ENCODE measurements at places on chromosomes 3 and 15.

DNA sequence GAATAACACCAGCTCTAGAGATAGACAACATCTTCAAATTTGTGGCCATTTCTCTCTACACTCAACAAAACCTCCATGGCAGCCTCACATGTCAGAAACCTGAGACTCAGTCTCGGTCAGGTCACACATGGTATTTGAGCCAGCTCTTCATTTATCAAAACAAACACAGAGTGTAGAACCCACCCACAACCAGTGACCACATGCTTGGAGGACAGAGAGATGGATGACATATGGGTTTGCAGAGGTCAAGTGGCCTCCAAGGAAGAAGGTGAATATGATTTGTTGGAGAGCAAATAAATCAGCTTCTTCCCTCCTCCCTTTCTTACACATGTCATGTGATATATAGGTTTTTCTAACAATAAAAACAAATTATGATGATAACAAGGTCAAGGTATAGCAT, 278.1 kb upstream of the LRTM1 start:
- DNase-seq, result no peak

GRCh38 chr15:88133795-88134194, 122.7 kb downstream of the NTRK3 start:
- no peak for DNase-seq

- DNase-seq, result no peak
Observed at GRCh38 chr3:157069846-157070677, 89.9 kb downstream of the CCNL1 start.

DNA sequence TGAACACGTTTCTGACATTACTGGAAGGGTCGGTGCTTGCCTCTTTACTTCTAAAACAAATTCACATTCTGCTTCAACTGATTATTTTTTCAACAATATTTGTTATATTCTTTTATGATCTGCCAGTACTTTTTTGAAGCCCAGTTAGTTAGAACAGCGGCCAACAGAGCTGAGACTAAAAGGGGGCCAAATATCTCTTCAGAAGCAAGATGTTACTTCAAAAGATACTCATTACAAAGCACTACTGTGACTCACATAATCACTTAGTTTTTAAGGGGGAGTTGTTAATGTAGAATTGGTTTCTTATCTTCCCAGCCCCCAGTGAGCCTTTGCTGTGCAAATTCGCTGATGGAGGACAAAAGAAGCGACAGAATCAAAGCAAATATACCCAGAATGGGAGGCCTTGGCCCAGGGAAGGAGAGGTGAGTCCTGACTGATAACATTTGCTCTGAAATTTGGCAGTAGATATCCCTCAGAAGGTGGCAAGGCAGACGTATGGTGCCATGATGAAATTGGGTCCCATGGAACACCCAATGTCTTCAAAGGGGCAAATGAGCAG, 587.8 kb downstream of the RBMS3 start:
- no peak for DNase-seq

- no peak for DNase-seq
Observed at GRCh38 chr3:82942041-82942440, 1180.6 kb upstream of the GBE1 start.

DNA sequence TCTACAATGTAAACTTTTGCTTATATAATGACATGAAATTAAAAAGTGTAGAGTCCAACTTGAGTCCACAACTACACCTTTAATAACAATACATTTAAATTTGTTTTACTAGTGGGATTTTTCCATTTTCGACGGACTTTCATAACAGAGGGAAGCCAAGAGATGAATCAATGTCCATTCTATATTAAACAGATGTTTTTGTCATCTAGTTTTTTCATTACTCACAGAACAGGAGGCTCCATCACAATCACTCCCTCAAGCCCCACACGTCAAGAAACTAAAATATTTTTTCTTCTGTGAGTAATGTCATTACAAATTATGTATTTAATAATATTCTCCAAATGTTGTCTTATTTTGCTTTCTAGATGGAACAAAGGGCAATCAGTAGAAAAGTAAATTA, 932.9 kb downstream of the ROBO1 start:
- DNase-seq, result no peak

GRCh38 chr15:44500555-44500954, 36.4 kb upstream of the EIF3J start:
- no peak for DNase-seq

DNA sequence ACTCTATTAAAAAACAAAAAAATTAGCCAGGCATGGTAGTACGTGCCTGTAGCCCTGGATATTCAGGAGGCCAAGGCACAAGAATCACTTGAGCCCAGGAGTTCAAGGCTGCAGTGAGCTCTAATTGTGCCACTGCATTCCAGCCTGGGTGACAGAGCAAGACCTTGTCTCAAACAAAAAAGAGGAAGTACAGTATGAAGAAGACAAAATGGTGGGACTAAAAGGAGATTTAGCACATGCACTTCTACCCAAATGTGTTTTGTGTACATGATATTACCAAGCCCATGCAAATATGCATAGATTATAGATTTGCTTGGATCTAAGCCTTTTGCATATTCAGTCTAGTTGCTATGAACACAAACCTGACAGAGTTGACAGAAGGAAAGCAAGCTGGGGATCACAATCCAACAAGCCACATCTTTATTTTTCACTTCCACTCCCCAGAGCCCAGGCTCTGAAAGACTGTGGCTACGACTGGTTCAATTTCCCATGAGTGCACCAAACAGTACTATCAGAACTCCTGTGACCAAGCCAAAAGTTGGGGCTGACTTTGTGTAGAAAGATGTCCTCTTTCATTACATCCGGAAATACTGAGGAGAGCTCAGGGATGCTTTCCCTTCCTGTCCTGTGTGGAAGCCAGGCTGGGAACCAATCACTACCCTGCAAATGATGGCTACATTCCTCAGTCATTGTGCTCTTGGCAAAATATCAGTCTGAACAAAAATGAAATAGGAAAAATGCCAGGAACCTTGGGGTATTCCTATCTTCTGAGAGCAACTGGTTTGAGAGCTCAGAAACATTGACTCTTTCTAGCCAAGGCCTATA, 49.4 kb downstream of the TGM4 start:
- peak; percentile 61 for DNase-seq

DNA sequence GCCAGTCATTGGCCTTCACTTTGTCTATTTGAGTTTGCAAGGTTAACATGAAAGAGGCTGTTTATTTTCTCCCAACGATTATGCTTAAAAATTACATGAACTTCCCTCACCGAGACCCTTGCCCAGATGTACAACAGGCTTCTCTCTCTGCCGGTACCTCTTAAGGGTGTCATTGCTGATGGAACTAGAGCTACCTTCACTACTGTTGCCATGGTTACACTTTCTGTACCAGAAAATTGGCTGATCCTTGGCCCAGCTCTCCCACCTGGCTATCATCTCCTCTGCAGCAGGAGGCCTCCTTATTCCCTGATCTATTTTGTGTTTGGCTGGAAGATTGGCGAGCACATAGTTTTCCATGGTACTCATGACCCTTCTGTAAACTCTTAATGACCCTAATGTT, 24.0 kb upstream of the LIPC start:
- DNase-seq, result no peak

GRCh38 chr3:100695696-100696095, 13.6 kb upstream of the TFG start:
- no peak for DNase-seq

DNA sequence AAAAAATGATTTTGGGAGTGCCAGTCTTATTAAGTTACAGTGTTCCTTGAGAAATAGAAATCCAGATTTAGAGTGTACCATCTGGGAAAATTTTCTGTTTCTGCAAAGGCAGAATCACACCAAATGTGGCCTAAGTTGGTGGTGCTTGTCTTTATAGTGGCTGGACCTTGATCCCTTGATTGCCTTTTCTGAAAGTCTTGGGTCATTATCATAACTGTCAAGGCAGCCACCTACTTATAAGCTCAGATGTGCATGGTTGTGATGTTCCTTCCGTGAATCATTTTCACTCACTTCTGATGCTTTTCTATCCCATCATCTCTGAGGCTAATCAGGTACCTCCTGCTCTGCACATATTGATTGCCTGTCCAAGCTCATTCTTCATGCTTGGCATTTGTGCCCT, 20.1 kb downstream of the CMSS1 start:
- no peak for DNase-seq

GRCh38 chr15:66942649-66943390, 122.6 kb upstream of the SMAD3 start:
- no peak for DNase-seq

DNA sequence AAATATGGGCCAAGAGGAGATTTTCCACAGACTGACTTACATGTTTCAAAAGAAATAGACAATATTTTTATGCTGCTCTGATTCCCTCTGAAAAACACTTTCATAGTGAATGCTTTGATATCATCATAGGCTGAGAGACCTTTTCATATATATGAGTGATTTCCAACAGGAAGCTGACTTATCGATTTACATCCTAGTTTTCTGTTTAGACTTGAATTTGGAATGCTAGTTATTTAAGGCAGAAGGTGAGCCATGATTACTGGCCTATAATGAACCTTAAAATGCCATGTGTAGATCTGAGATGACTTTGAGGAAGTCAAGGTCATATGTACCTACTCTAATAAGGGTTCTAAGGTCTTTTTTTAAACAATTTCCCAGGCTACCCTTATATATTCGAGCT, 1126.1 kb downstream of the ROBO1 start:
- DNase-seq, result no peak

GRCh38 chr3:32856355-32856889, 38.6 kb downstream of the TRIM71 start:
- DNase-seq, result no peak

DNA sequence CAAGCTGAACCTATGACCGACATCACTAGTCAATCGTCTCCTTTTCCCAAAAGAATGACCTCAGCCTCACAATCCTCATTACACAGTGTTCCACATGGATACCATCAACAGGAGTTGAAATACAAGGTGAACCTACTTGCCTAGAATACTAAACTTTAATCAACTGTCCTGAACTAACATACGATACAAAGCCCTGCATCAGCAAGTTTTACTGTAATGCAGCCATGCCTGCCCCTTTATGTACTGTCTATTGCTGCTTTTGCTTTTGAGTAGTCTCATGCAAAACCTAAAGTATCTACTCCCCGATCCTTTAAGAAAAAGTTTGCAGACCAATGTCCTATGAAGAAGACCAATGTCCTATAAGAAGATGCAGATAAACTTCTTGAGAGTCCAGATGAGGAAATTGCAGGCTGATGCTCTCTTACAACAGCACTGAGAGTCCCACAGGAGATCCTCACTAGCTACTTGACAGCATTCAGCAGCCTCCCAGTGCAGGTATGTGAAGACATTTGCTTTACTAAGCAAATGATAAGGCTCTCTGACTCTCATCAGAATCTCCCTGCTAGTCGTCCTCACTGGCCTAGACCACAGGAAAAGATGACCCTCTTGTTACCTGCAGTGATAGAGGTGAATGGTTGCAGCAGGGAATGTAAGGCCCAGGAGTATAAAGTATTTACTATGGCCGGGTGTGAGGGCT, 23.6 kb downstream of the SUCLG2 start:
- no peak for DNase-seq

DNA sequence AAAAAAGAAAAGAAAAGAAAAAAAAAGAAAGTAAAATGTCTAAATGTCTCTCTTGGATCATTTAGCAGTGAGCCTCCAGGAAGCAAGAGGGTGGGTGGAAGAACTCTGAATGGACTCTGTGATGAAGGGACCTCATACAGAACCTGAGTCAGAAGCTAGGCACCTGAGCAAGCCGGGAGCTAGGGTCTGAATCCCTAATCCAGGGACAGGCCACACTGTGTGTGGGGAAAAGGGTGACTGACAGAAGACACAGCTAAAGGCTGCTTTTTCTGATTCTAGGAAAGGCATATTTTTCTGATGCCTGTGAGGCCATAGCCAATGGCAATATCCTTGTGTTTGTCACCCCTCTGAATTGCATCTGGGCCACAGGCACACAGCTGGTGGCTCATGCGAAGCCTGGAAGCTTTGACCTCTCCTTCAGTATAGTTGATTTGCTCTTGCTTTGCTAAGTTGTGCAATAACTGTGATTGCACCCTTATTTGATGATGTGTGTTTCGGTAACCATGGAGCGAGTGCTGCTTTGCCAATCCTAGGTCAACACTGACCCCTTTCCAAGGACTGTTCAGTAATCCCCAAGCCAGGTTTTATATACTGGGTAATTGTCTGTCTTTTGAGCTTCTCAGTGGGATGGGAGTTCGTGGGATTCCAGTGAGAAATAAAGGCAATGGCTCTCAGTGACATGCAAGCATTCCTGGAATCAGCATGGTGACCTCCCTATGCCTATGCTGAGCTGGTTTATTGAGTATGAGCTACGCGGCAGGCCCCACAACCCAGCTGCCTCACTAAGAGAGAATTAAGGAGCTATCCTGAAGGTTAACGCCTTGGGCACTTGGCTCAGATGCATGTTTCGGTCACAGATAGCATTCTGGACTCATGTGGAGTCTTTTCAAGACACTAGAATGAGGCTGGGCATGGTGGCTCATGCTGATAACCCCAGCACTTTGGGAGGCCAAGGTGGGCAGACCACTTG, 49.0 kb upstream of the OSBPL11 start:
- no peak for DNase-seq

DNA sequence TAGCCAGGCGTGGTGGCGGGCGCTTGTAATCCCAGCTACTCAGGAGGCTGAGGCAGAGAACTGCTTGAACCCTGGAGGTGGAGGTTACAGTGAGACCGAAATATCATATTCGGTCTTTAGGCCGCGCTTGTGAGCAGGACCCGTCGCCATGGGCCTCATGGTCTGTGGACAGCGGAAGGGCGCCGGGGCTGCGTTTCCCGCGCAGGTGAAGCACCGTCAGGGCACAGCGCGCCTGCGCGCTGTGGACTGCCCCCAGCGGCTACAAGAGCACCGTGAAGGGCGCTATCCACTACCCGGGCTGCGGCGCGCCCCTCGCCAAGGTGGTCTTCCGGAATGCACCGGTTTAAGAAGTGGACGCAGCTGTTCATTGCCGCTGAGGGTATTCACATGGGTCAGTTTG, 482.0 kb upstream of the NAALADL2 start:
- no peak for DNase-seq

DNA sequence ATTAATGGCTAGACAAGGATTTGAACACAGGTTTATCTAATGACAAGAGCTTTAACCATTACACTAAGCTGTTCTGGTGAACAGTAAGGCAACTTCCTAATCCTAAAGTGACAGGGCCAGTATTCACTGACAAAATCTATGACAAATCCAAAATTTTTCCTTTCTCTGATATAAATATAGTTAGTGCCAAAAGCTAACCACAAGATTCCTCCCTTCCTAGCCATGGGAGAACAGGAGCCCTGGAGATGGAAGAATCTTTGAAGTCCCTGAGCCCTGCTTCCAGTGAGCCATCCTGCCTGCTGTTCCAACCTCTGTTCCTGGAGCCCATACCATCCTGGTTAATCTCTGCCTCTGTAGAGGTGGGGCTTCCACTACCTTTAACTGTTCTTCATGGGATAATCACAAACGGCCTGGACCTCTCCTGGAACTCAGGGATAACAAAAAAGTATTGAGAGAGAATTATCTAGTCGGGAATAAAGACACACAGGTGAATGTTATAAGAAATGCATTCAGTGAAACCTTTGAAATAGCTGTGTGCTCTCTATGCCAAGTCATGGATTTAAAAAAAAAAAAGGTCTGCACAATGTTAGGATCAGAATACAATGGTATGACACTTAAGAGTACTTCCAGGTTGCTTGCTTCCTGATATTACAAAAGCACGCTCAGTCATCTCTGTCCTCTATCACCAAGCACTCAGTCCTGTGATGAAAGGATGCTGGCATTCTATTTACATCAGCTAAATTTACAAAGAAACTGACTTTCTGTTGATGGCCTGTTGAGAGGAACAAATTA, 235.8 kb downstream of the SUCLG2 start:
- DNase-seq, result peak; percentile 7
